PC-9 (cell line): ENCODE measurements at places on chromosomes 2 and 18. TPM values are rescaled to one million over a fixed set of nuclear protein-coding genes. Genes with fewer than 3 reads are reported as not detected.

The KCNIP3 gene
- total RNA-seq = 3.5 and 4.5 TPM in 2 replicates

DNA sequence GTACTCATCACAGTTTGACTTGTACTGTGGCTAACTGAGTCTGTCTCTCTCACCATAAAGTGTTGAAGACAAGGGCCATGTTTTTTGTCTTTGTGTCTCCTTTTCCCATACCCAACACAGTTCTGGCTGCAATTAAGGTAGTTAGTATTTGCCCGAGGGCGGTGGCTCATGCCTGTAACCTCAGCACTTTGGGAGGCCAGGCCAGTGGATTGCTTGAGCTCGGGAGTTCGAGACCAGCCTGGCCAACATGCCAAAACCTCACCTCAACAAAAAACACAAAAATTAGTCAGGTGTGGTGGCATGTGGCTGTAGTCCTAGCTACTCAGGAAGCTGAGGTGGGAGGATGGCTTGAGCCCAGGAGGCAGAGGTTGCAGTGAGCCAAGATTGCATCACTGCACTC lies 6.9 kb upstream of the KIF3C start:
- H3K4me3 ChIP-seq = no peak overlapping the region
- H3K27ac ChIP-seq = no peak overlapping the region
- H3K4me1 ChIP-seq = peaks cover 11% of the 10 kb centered on the region
- no peaks in the 10 kb centered on the region for H3K36me3 ChIP-seq
- H3K27me3 ChIP-seq = no peaks in the 10 kb centered on the region
- no peak for DNase-seq

DNA sequence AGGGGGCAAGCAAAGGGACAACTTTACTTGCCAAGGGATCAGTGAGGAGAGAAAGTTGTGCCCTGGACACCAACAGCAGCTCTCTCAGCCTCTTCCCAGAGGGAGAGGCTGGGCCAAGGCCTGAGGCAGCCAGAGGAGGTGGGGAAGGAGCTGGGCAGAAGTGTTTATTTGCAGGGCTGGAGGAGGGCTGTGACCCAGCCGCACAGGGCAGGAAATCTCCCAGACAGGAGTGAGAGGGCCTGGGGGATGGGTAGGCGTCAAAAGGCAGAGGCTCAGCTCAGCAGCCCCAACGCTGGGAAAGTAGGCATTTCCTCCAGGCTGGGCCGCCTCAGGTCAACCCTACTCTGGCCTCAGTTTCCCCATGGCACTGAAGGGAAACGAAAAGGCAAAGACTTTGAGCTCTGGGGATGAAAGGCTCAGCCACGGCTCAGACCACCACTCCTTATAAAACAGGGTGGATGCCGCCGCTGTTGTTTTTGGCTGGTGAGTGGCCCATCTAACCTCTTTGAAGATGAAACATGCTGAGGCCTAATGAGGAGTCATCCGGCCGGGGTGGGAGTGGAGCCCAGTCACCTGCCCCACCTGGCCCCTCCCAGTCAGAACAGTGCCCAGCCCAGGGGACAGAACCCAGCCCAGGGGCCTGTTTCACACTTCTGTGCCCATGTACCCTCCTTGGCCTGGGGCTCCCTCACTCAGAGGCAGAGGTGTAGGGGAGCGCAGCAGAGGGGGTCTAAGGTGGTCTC lies 21.9 kb upstream of the SEMA4C start:
- no peak for DNase-seq
- no peaks in the 10 kb centered on the region for H3K27me3 ChIP-seq
- H3K4me1 ChIP-seq = peaks cover 57% of the 10 kb centered on the region
- H3K27ac ChIP-seq = no peak overlapping the region

DNA sequence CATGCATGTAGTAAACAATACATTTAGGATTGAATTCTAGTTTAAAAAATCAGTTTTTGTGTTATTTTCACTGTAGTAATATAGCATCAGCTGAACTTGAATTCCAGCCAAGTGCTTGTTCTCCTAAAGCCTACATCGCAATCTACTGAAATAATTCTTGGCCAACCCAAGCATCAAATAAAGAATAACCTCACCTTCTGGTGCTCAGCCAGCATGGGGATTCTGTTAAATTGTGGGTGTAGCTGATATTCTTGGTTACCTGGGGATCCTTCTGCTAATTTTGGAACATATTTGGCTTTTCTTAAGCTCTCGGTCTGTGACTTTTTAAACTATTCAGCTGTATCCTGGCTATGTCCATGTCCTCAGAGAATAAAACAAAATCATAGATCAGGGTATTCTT lies 248.8 kb downstream of the NRXN1 start:
- no peaks in the 10 kb centered on the region for H3K36me3 ChIP-seq
- no peaks in the 10 kb centered on the region for H3K27me3 ChIP-seq
- no peak overlapping the region for H3K27ac ChIP-seq
- no peaks in the 10 kb centered on the region for H3K4me1 ChIP-seq
- no peak overlapping the region for H3K4me3 ChIP-seq

The CYS1 gene
- 0.43 and 0.61 TPM in 2 replicates for total RNA-seq

GRCh38 chr18:24176727-24177416 lies 38.0 kb downstream of the CABYR start:
- H3K4me1 ChIP-seq = peaks cover 14% of the 10 kb centered on the region
- no peaks in the 10 kb centered on the region for H3K27me3 ChIP-seq
- H3K27ac ChIP-seq = no peak overlapping the region
- H3K4me3 ChIP-seq = no peak overlapping the region
- H3K36me3 ChIP-seq = 0 out of 2 replicates have a peak, but pooled peaks cover 6% of the 10 kb centered on the region
- no peak for DNase-seq

The KCNK3 gene
- 0.08 TPM in 1 of 2 replicates, not detected in the other for total RNA-seq

The BMP10 gene
- not detected in 2 replicates for total RNA-seq

DNA sequence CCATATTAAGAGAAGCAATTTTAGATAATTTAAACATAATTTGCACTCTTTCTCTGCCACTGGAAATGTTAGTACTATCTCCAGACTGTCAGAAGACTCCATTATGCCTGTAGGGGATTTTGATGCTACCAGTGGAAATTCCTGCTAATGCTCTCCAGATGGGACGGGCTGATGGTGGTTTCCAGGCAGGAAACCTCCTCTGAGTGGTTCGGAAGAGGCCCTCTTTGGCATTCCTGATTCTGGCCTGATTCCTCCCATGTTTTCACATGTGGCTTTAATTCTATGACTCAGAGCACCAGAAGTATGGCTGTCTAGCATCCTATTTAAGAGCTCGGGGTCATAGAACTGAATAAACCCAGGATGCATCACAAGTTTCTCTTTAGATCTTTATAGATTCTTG lies 70.9 kb upstream of the ST6GAL2 start:
- 0 out of 2 replicates have a peak, but pooled peaks cover 3% of the 10 kb centered on the region for H3K27me3 ChIP-seq
- H3K4me3 ChIP-seq = no peak overlapping the region
- H3K4me1 ChIP-seq = no peaks in the 10 kb centered on the region
- no peak for DNase-seq
- no peaks in the 10 kb centered on the region for H3K36me3 ChIP-seq
- no peak overlapping the region for H3K27ac ChIP-seq

DNA sequence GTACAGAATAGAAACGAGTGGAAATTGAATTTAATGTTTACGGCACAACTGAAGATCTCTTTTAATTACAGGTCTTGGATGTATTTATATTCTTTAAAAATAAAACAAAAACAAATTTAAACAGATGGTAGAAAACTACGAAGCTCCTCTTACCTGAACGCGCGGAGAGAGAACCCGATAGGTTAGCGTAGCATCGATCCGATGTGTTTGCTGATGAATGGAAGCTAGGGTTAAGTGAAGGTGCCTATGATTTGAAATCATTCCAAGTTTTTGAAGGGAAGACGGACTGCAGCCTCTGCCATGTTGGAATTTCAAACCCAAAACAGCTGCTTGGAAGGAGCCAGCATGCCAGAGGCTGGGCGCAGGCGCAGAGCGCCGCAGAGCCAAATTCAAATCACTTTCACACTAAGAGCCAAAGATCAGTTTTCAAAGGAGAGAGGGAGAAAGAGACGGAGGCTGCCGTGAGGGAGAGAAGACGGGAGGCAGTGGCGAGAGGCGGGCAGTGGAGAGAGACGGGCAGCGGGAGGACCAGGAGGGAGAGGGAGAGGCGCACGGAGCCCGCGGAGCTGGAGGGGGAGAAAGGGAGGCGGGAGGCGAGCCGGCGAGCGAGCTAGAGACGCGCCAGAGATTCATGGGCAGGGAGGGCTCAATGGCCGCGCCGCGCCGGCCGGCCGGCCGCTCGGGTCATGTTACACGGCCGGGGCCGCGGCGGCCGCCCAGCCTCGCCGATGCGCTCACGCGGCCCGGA lies at the start of gene FIGN:
Gene FIGN, minus strand, starts transcription at position 324 of the 748 bp plus-strand sequence. CDS start 1,081 bp downstream, outside the sequence.
- no peaks in the 10 kb centered on the region for H3K36me3 ChIP-seq
- no peaks in the 10 kb centered on the region for H3K4me1 ChIP-seq
- DNase-seq = peak; percentile 57
- H3K27ac ChIP-seq = peak within 1 kb of the TSS; percentile 57

DNA sequence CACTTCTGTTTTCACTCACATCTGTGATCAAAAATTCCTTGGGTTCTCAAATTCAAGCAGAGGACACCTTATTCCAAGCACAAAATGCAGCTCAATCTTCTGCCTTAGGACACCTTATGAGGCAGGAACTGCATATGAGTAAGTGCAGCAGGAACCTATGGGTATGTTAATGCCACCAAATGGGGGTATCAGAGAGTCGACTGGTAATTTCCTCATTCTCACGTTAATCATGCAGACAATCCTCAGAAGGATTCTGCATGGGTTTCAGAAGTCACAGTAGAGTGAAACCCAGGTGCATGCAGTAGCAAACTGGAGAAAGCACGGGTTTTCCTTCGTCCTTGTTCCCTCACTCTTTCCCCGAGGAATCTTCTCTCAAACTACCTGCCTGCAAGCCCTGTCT lies 452.8 kb downstream of the CBLN2 start:
- H3K27ac ChIP-seq = no peak overlapping the region
- H3K27me3 ChIP-seq = no peaks in the 10 kb centered on the region
- no peaks in the 10 kb centered on the region for H3K4me1 ChIP-seq
- H3K36me3 ChIP-seq = no peaks in the 10 kb centered on the region

- no peaks in the 10 kb centered on the region for H3K27me3 ChIP-seq
- peaks cover 39% of the 10 kb centered on the region for H3K4me1 ChIP-seq
- H3K36me3 ChIP-seq = no peaks in the 10 kb centered on the region
- H3K4me3 ChIP-seq = peak overlapping the region; percentile 32; the same call in 1 of the 2 replicates
- peak overlapping the region; percentile 86 for H3K27ac ChIP-seq
Measured at GRCh38 chr2:47250586-47251403, 95.7 kb upstream of the STPG4 start.

The CCL20 gene
- not detected in 2 replicates for total RNA-seq

GRCh38 chr2:207206011-207206410 lies 40.3 kb upstream of the KLF7 start:
- H3K4me1 ChIP-seq = no peaks in the 10 kb centered on the region
- no peak overlapping the region for H3K4me3 ChIP-seq
- H3K27ac ChIP-seq = no peak overlapping the region
- H3K36me3 ChIP-seq = no peaks in the 10 kb centered on the region

DNA sequence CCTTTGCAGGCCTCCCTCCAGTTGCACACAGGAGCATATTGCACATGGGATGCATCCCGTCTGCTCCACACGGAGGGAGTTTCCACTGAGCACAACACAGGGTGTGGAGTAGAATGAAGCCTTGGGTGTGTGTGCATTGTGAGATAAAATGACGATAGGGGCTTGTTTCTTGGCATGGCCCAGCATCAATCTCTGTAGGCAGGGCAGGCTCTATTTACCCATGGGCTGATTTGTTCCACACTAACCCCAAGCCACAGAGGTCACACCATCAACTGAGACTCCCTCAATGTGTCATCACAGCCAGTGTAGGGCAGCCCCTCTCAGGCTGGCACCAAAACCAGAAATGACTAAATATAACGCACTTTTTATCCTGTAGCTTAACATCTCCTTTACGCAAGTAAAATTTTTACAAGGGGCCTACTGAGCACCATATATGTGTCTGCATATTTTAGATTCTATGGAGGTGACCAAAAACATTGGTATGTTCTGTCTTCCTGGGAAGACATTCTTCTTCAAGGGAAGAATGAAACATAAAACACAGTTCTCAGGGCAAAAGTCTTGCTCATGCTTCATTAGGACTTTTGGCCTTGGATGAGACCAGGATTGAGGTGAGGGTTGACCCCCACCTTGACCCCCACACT lies 2.7 kb upstream of the GKN1 start:
- peaks cover 28% of the 10 kb centered on the region for H3K4me1 ChIP-seq
- DNase-seq = peak; percentile 72
- H3K36me3 ChIP-seq = no peaks in the 10 kb centered on the region
- no peak overlapping the region for H3K4me3 ChIP-seq

- no peaks in the 10 kb centered on the region for H3K4me1 ChIP-seq
- no peak overlapping the region for H3K4me3 ChIP-seq
- peaks cover 47% of the 10 kb centered on the region for H3K27me3 ChIP-seq
- no peak for DNase-seq
- H3K27ac ChIP-seq = no peak overlapping the region
Measured at GRCh38 chr2:98937906-98938305, 1.9 kb upstream of the CRACDL start.

DNA sequence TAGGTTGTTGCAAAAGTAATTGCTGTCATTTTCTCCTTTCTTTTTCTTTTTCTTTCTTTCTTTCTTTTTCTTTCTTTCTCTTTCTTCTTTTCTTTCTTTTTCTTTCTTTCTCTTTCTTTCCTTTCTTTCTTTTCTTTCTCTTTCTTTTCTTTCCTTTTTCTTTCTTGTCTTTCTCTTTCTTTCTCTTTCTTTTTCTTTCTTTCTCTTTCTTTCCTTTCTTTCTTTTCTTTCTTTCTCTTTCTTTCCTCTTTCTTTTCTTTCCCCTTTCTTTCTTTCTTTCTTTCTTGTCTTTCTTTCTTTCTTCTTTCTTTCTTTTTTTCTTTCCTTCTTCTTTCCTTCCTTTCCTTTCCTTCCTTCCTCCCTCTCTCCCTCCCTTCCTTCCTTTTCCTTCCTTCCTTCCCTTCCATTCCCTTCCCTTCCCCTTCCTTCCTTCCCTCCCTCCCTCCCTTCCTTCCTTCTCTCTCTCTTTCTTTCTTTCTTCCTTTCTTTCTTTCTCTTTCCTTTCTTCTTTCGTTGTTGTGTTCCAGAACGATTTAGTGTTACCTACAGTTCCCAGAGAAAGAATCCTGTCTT lies 178.9 kb downstream of the RPIA start:
- H3K27me3 ChIP-seq = peaks cover 32% of the 10 kb centered on the region
- H3K27ac ChIP-seq = no peak overlapping the region
- H3K4me3 ChIP-seq = no peak overlapping the region
- H3K36me3 ChIP-seq = no peaks in the 10 kb centered on the region

The MOCOS gene
- total RNA-seq = 22.7 and 30.4 TPM in 2 replicates

- no peaks in the 10 kb centered on the region for H3K27me3 ChIP-seq
- H3K27ac ChIP-seq = no peak overlapping the region
- H3K36me3 ChIP-seq = no peaks in the 10 kb centered on the region
- H3K4me3 ChIP-seq = peak overlapping the region; percentile 19; the same call in 1 of the 2 replicates
- DNase-seq = peak; percentile 42
Measured at GRCh38 chr18:35526495-35527059, 28.8 kb upstream of the INO80C start.

The ARHGAP25 gene
- not detected in 2 replicates for total RNA-seq

GRCh38 chr2:128643221-128644065 lies 324.8 kb upstream of the HS6ST1 start:
- no peaks in the 10 kb centered on the region for H3K4me1 ChIP-seq
- H3K27me3 ChIP-seq = 0 out of 2 replicates have a peak, but pooled peaks cover 7% of the 10 kb centered on the region
- no peak overlapping the region for H3K27ac ChIP-seq
- no peak overlapping the region for H3K4me3 ChIP-seq

The FANCL gene
- total RNA-seq = 51.8 and 53.6 TPM in 2 replicates

DNA sequence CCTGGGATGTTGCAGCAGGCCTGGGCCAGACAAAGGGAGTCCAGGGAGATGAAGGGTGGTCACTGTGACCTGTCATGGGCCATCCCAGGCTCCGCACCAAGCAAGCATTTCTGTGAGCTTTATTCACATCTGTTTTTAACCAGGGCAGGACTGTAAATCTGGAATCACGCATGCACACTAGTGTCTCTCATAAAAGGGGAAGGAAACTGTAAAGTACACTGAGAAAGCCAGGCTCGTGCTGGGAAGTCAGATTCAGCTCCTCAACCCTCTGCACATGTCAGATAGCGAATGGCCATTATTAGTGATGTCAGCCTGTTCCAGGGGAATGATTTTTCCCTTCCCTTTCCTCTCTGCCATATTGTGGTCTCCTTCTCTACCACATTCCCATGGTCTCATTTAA lies 818.6 kb upstream of the RAB6C start:
- no peak overlapping the region for H3K27ac ChIP-seq
- H3K27me3 ChIP-seq = peaks cover 6% of the 10 kb centered on the region; the same call in 1 of the 2 replicates
- no peak overlapping the region for H3K4me3 ChIP-seq
- DNase-seq = no peak
- H3K36me3 ChIP-seq = no peaks in the 10 kb centered on the region
